Colonic mucosa (tissue), 4 donors: ENCODE measurements at places on chromosomes 4 and X. TPM values are rescaled to one million over a fixed set of nuclear protein-coding genes. Genes with fewer than 3 reads are reported as not detected.
A peak's percentile ranks its signal among the peaks of the same experiment; 100 is the strongest.

DNA sequence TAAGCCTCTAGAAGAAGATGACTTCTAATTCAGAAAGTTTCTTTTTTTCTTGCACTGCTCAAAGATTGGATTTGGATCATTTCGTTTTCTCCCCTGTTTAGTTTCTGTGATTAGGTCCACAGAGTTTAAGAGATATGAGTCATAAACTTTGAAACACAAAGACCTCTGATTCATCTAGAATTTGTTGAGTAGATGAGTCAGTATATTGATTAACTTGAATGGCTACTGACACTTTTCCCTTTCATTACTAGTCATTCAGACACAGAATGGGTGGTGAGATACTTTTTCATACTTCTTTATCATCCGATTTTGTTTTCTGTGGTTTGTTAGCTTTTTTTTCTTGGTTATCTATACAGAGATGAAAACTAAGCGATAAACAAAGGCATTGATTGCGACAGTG is 34.1 kb upstream of the AFF2 start:
- no peak overlapping the region for H3K27ac ChIP-seq
- H3K27me3 ChIP-seq, result no peaks in the 10 kb centered on the region
- no peaks in the 10 kb centered on the region for H3K36me3 ChIP-seq
- no peaks in the 10 kb centered on the region for H3K4me1 ChIP-seq
- DNase-seq, result no peak
- no peak overlapping the region for H3K4me3 ChIP-seq

- DNase-seq, result no peak
- no peaks in the 10 kb centered on the region for H3K4me1 ChIP-seq
- no peaks in the 10 kb centered on the region for H3K36me3 ChIP-seq
- H3K27ac ChIP-seq, result no peak overlapping the region
Measured at GRCh38 chr4:67871867-67872266, 11.9 kb downstream of the TMPRSS11D start.

DNA sequence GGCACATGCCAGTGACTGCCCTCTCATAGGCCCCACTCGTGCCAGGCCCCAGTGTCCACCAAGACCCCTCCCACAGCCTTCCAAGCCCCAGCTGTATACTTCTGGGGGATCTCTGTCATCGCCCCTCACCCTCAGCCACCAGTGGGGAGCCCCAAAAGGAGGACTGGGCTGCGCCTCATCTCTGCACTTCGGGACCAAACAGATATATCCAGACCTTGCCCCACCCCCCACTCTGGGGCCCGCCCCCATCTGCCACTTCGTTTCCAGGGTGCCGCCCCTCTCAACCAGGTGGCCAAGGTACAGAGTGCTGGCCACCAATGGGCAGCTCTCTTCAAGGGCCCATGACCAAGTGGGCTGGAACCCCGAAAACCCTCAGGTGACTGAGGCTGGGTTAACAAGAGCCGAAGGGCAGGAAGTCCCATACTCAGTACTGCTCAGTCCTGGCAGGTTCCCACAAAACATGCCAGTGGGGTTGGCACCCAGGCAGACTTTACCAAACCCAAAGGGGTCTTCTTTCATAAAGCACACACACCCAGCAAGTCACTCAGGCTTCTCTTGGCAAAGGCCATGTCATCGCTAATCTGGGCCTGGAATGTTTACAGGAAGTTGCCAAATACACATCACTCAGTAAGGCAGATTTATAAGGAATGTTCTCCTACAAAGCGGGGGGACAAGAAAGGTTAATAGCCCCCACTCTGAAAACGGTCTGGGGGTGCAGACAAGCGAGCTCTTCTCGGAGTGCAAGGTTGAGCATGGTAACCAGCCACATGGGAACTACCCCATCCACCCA is 4.4 kb downstream of the ZFYVE28 start:
- H3K36me3 ChIP-seq, result no peaks in the 10 kb centered on the region
- H3K4me1 ChIP-seq, result peaks cover 25% of the 10 kb centered on the region
- H3K27me3 ChIP-seq, result no peaks in the 10 kb centered on the region
- H3K4me3 ChIP-seq, result peak overlapping the region; percentile 26
- DNase-seq, result peak; percentile 86

Gene RHOXF2
- total RNA-seq, result not detected

GRCh38 chr4:25830548-25830947 is 32.2 kb downstream of the SEL1L3 start:
- no peak overlapping the region for H3K4me3 ChIP-seq
- no peaks in the 10 kb centered on the region for H3K4me1 ChIP-seq
- H3K36me3 ChIP-seq, result no peaks in the 10 kb centered on the region
- no peak for DNase-seq

GRCh38 chrX:40127052-40127451 is 29.3 kb upstream of the BCOR start:
- no peaks in the 10 kb centered on the region for H3K4me1 ChIP-seq
- no peak overlapping the region for H3K27ac ChIP-seq
- no peaks in the 10 kb centered on the region for H3K36me3 ChIP-seq
- DNase-seq, result no peak
- H3K27me3 ChIP-seq, result no peaks in the 10 kb centered on the region

Gene FGD1
- total RNA-seq, result 4.9 TPM

Gene SPANXD
- total RNA-seq, result not detected

- H3K27ac ChIP-seq, result no peak overlapping the region
- DNase-seq, result no peak
Measured at GRCh38 chr4:53801373-53801772, 210.1 kb upstream of the LNX1 start.

DNA sequence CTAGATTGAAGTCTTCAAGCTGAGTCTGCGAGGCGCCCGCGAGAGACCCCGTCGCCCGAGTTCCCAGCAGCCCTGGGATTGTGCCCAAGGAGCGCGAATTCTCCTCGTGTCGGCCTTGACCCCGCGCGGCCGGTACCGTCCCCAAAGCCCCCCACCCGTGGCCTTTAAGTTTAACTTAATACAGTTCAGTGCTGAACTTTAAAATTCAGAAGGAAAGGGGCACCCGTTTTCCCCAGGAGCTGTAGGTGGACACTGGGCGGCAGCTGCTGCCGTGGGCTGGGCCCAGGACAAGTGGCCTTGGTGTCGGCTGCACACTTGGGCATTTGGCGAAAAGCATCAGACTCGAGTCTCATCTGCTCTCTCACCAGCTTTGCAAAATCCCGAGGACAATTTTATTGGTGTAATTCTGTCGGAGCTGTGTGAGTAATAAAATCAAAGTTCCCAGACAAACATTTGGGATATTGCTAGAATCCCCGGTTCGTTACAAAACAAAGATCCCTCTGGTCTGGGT is 634 bp downstream of the CWH43 start:
- H3K4me1 ChIP-seq, result no peaks in the 10 kb centered on the region
- no peaks in the 10 kb centered on the region for H3K27me3 ChIP-seq

DNA sequence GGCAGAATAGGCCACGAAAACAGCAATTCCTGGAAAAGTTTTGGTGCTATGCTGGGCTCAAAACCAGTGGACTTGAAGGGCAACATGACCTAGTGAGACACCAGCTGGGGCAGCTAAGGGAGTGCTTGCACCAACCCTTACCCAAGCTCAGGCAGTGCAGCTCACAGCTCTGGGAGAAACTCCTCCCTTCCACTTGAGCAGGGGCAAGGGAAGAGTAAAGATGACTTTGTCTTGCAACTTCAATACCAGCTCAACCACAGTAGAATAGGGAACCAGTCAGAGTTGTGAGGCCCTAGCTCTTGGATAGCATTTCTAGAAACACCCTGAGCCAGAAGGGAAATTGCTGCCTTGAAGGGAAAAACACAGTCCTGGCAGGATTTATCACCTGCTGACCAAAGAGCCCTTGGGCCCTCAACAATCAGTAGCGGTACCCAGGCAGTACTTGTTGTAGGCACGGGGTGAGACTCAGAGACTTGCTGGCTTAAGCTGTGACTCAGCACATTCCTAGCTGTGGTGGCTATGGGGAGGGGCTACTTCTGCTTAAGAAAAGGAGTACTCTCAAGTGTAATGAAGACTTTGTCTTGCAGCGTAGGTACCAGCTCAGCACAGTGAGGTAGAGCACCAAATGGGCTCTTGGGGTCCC is 19.7 kb upstream of the ABCG2 start:
- H3K4me3 ChIP-seq, result no peak overlapping the region
- no peaks in the 10 kb centered on the region for H3K4me1 ChIP-seq

DNA sequence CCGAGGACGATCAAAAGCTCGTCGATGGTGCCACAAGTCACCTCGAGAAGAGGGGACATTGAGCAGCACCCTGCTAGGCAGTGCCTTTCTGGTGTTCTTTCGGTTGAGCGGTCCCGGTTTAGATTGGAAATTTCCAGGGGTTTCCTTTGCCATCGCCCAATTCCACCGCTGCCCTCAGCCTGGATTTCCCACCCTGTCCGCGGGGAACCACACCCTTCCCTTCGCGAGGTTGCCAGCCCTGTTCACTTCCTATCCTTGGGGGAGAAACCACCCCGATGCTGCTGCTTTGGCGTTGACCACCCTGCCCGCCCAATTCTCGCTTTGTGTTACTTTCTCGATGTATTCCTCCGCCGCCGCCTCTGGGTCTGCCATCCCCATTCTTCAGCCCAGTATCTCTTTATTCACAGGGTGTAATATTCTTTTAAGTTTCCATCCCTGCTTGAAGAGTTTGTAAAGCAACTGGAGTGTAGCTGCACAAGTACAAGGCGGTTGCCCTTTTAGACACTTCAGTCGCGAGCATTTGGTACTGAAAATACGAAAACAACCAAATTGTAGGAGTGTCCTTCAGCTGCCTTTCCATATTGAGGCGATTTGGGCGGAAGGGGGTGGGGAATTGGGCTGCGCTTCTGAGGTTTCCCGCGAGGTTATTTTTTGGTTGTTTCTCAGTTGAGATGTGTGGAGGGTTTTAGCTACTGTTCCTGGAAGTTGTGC is 1.1 kb downstream of the OGT start:
- no peaks in the 10 kb centered on the region for H3K36me3 ChIP-seq
- DNase-seq, result peak; percentile 45
- H3K27me3 ChIP-seq, result no peaks in the 10 kb centered on the region
- peak overlapping the region; percentile 53 for H3K4me3 ChIP-seq

Gene PARM1
- 280 TPM for total RNA-seq

GRCh38 chr4:52659001-52659721 is at the start of gene USP46:
Gene USP46 (minus strand): TSS chr4:52659301. CDS start chr4:52659150, 151 bp downstream.
- H3K27ac ChIP-seq, result peak within 1 kb of the TSS; percentile 93
- H3K4me3 ChIP-seq, result peak within 1 kb of the TSS; percentile 84
- no peaks in the 10 kb centered on the region for H3K27me3 ChIP-seq
- H3K4me1 ChIP-seq, result peaks cover 3% of the 10 kb centered on the region

DNA sequence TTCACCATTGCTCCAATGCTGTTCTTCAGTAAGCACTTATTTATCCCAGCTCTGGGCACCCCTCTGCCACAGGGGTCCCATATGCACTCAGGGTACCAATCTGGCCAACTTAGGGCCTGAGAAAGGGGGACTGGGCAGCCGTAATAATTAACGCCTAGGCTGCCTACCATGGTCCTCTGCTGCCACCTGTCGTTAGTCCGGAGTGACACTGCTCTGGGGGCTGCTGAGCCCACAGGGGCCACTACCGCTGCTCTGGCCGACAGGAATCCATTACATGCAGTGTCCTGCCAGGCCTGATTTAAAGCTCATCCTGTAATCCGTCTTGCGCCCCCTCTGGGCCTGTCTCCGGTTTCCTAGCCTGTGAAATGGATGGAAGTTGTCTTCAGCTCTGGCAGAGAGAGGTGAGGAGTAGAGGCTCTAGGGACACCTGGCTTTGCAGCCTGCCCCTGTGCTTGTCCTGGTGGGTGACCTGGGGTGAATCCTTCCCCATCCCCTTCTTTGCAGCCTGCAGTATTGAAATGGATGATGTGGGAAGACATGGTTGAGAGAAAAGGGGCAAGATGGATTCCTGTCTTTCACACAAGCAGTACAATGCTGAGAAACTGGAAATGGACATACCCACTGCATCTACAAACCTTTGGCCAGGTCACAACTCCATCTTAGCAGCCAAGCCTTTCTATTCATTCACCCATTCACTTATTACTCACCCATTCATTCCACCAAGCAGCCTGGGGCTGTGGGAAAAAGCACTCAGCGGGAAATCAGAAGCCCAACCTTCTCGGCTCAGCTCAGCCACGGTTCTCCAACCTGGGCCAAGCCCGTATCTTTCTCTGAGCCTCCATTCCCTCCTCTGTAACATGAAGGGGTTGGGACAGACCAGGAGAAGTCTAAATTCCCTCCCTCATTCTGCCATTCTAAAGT is 116.3 kb upstream of the NALF2 start:
- no peak overlapping the region for H3K4me3 ChIP-seq
- no peaks in the 10 kb centered on the region for H3K4me1 ChIP-seq
- DNase-seq, result peak; percentile 41
- H3K36me3 ChIP-seq, result no peaks in the 10 kb centered on the region
- peaks cover 3% of the 10 kb centered on the region for H3K27me3 ChIP-seq

Gene CISD2
- total RNA-seq, result 30.7 TPM

DNA sequence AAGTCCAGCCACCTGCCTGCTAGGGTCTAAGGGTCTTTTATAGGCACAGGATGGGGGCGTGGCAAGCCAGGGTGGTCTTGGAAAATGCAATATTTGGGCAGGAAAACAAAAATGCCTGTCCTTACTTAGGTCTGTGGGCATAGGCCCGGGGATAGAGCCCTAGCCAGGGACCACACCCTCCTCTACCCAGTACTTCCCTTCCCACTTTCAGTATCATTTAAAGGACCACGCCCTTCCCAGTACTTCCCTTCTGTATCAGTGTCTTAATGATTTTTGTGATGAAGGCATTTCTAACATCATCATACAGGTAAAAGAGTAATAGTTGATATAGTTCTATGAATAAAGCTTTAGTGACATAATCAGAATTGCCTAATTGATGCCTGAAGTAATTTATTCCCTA is 11.4 kb downstream of the BANK1 start:
- H3K27ac ChIP-seq, result no peak overlapping the region
- no peak overlapping the region for H3K4me3 ChIP-seq
- no peaks in the 10 kb centered on the region for H3K36me3 ChIP-seq

DNA sequence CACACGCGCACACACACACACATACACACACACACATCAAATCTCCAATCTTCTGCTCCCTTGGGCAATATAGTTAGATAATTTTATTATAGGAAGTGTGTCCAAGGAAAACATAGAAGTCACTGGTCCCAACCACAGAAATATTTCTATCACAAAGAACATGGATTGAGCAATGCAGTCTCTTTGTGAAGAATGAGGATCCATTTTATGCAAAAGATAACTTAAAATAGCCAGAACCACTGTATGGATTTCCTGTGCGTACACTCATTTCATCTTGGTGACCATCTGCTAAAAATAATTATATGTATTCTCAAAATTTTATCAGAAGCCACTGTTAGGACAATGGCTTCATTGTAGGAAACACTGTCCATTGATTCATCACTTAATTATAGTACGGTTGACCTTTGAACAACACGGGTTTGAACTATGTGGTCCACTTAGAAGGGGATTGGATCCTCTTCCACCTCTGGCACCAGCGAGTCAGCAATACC is 169.6 kb upstream of the MXRA5 start:
- no peak overlapping the region for H3K27ac ChIP-seq
- H3K4me1 ChIP-seq, result no peaks in the 10 kb centered on the region
- H3K36me3 ChIP-seq, result no peaks in the 10 kb centered on the region
- H3K4me3 ChIP-seq, result no peak overlapping the region
- DNase-seq, result no peak

Gene GRIA2
- total RNA-seq, result not detected

Gene UCP1
- total RNA-seq, result not detected

Gene DGKK
- total RNA-seq, result not detected

Gene AKAP14
- total RNA-seq, result not detected
